ENCODE measurements at places on chromosomes 6 and 20.

GRCh38 chr6:143697076-143697800 is 19.5 kb downstream of the PHACTR2 start:
- no peak for DNase-seq

- DNase-seq, result no peak
Measured at GRCh38 chr6:148593130-148593812, 153.6 kb upstream of the UST start.

DNA sequence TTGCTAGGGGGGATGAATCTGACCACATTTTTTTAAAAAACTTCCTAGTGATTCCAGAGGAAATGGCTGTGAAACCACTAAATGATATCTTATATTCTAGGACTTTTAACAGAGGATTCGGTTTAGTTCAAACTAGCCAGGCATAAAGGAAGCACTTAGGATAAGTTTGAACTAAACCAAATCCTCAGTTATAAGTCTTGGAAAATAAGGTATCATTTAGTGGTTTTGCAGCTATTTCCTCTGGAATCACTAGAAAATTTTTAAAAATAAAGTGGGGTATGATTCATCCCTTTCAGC is 327.9 kb upstream of the QKI start:
- no peak for DNase-seq

- no peak for DNase-seq
Measured at GRCh38 chr20:5691918-5692618, 58.1 kb upstream of the SHLD1 start.

- no peak for DNase-seq
Measured at GRCh38 chr20:34175879-34176278, 63.8 kb upstream of the EIF2S2 start.

DNA sequence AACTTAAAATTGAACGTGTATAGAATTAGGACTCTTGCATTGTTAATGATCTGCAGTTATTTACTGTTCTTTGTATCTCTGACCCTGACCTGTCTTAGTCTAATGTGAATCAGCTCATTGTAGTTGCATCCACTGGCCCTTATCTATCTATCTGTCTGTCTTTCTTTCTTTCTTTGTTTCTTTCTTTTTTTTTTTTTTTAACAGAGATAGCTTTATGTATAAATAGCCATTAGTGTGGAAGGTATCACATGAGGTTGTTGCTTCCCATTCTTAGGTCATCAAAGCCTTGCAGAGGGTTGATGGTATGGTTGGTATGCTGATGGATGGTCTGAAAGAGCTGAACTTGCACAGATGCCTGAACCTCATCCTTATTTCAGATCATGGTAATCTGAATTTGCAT is 59.9 kb downstream of the ENPP1 start:
- DNase-seq, result no peak

DNA sequence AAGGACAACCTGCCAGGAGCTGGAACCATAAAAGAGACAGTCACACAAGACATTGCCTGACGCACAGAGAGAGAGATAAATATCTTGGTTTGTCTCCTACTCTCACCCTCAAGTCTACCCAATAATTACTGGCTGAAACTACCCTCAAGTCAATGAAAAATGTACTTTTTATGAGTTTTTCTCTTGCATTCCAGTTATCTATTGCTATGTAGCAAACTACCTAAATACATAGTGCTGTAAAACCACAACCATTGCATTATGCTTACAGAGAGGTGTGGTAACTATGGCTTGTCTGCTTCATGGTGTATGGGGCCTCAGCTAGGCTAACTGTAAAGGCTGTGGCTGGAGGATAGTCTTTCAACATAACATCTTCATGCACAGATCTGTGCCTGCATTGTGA is 247.8 kb downstream of the HAO1 start:
- no peak for DNase-seq

- no peak for DNase-seq
Measured at GRCh38 chr20:5484926-5485325, 168.2 kb upstream of the PROKR2 start.

GRCh38 chr6:43738877-43739641 is 31.0 kb upstream of the VEGFA start:
- DNase-seq, result no peak

GRCh38 chr20:23187751-23188150 is 101.6 kb upstream of the CD93 start:
- no peak for DNase-seq

GRCh38 chr6:119671105-119671504 is 321.5 kb upstream of the MAN1A1 start:
- DNase-seq, result no peak

DNA sequence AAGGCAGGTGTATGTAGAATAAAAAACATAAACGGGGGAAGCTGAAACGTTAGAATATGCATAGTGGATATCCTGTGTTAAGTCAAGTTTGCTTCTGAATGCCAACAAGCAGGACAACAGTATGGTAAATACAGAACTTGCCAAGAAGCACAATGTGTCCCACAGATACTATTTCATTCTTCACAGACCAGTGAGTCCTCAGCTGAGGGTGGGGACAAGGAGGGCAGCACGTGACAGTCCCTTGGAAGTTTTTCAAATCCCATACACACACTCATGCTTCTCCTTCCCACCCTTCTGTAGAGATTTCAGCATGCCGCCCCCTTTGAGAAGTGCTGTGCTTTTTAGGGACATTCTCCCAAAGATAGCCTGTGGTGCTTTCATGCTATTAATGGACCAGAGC is 268.5 kb upstream of the ECI2 start:
- no peak for DNase-seq

GRCh38 chr20:62418709-62419487 is 8.4 kb downstream of the RBBP8NL start:
- no peak for DNase-seq

GRCh38 chr20:38355161-38356012 is 9.1 kb downstream of the LBP start:
- DNase-seq, result no peak

GRCh38 chr6:143510991-143511891 is at the start of gene FUCA2:
TSS of gene FUCA2 (minus strand) at chr6:143511720. CDS start at chr6:143511634, 86 bp downstream.
- peak; percentile 34 for DNase-seq

DNA sequence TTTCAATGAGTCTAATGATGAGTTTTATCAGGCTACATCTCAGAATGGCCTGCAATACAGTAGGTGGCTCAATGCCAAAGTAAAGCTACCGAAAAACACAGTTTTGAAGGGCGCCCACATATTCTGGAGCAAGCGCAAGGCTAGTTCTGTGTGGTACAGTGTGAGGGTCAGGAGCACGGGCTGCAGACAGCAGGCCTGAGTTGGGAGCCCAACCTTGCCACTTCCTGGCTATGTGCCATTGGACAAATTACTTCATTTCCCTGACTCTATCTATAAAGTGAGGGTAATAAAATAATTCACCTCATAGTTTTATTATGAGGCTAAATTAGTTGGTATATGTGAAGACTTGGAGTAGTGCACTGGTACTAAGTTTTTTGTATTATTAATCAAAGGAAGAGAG is 150.7 kb downstream of the OPN5 start:
- DNase-seq, result no peak

DNA sequence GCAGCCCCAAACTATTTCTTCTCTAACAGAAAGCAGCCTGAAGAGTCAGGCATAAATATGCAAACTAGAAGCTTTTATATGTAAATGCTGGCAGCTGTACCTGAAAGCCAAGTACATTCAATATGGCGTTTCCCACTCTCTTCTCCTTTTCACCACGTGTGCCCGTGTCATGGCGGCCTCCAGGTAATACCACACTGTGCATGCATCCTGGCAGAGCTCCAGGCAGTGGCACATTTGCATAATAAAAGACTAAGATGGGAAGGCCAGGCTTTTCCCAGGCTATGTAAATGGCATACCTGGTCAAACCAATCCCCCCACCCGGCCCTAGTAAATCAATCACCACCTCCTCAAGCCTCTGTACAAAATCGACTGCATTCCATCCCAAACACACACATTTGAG is 120.6 kb downstream of the MMUT start:
- DNase-seq, result no peak

- no peak for DNase-seq
Measured at GRCh38 chr6:69584913-69585729, 211.7 kb downstream of the LMBRD1 start.

DNA sequence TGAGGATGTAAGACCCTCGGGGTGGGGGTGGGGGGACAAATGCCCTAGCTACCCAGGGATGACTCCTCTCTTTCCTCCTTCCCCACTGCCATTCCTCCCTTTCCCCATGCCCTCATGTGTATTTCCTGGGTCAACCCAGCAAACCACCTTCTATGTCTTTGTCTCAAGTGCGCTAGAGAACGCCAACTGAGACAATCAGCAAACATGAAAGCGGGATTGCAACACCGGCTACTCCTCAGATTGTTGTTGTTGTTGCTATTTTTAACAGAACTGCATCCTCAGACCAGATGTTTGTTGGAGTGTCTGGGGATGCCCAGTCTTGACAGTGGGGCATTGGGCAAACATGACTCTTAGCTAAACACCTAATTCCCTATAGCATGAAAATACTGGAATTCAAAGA is 39.3 kb upstream of the HIVEP1 start:
- DNase-seq, result no peak

DNA sequence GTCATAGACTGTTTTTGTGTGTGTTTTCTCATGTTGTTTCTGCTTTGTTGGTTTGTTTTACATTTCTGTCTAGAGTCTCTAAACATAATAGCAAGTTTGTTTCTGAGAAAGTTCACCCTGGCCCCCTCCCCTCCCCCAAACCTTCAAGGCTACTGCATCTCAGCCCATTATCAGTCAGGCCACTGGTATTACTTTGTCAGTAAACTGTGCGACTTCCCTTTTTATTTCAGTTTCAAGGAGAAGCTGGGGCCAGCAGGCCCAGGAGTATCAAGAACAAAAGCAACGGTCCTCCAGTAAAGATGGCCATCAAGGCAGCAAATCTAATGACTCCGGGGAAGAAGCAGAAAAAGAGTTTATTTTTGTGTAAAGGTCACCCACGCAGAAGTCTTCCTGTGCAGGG is 32.8 kb upstream of the SCGN start:
- no peak for DNase-seq

GRCh38 chr6:145445674-145446073 is 289.6 kb downstream of the EPM2A start:
- no peak for DNase-seq

GRCh38 chr6:129619579-129620233 is 90.3 kb downstream of the ARHGAP18 start:
- DNase-seq, result no peak

GRCh38 chr20:49293122-49293521 is 15.3 kb upstream of the ZNFX1 start:
- no peak for DNase-seq

- DNase-seq, result peak; percentile 49
Measured at GRCh38 chr20:44695674-44696300, 19.4 kb upstream of the CCN5 start.

DNA sequence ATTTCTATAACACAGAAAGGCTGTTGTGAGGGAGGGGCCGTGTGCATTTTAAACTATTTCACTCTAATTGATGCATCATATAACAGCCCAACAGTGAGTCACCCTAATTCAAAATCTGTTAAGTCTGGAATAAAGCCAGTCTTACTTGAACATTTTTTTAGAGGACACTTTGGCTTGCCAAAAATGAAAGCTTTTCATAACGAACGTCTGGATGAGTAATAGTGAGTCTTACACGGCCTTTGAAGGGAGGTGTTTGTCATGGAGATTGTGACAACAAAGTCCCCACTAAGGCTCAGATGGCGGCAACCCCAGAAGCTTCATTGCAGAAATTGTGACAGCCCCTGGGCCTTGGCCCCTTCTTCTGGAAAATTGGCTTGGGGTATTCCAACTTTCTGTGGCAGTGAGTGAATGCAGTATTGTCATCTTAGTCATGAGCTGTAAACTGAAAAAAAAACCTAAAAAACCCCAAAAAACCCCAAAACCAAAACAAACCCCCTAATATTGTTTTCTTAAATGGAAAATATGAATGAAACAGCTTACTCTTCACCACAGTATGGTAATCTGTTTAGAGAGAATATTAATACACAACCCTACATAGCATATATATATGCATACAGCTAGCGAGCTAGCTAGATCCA is 92.6 kb upstream of the CLDN20 start:
- peak; percentile 85 for DNase-seq

DNA sequence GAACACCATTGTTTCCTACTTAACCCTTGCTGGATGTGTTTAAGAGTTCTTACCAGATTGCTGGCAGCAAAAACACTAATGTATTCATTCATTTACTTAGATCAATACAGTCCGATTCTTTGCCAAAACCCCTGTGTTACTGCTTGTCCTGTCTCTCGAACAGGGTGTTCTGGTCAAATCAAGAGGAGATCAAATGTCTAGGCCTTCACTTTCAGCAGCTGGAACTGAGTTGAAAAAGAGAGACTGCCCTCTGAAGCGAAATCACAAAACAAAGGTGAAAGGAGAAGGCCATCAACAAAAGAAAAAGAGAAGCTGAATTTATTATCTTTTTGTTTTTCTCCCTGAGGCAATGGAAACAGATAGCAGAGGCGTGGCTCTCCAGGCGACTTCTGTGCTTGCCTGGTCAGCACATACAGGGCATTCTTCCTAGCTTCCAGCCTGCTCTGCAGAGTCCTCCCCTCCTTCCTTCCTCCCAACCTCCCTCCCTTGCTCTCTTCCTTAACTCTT is 44.1 kb upstream of the GCM1 start:
- DNase-seq, result no peak

- DNase-seq, result no peak
Measured at GRCh38 chr20:38755324-38755910, 7.2 kb downstream of the ACTR5 start.

GRCh38 chr6:123841067-123841896 is 37.6 kb downstream of the NKAIN2 start:
- DNase-seq, result no peak

DNA sequence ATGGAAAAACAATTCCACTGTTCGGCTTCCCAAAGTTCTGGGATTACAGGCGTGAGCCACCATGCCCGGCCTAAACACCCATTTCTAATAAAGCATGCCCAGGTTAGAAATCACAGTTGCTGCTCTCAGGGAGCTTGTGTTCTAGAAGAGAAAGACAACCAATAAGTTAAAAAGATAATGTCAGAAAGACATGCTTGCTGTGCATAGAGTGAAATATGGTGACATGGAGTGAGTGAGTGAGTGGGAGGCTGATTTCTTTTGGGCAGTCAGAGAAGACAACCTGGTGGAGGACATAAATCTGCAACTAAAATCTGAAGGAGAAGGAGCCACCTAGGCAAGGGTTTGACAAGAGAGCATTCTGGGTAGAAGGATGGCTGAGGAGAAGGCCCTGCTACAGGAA is 222.6 kb downstream of the ARID1B start:
- no peak for DNase-seq

DNA sequence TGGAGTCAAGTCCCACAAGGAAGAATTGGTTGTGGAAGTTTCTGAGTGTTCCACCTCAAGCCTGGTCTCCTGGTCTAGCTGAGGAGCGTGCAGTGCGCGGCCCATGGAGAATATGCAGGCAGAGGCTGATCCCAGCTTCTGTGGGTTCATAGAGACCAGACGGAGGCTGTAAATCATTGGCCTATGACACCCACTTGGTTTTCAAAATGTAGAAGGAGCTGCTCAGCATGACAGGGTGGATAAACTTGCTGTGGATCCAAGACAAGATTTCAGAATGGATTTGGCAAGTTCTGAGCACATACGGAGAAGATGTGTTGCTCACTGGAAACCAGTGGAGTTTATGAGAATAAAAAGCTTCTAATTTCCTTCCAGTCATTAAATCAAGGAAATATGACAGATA is 744 bp downstream of the KIF25 start:
- DNase-seq, result no peak
